ENCODE measurements at places on chromosomes 4 and X. TPM values are rescaled to one million over a fixed set of nuclear protein-coding genes. Genes with fewer than 3 reads are reported as not detected.

- DNase-seq, result no peak
These were observed 164.7 kb downstream of the DCLK2 start for GRCh38 chr4:150242820-150243458.

- no peak for DNase-seq
These were observed 22.8 kb downstream of the FBXW7 start for GRCh38 chr4:152513078-152513477.

GRCh38 chrX:128460835-128461234 lies 408.6 kb upstream of the ACTRT1 start:
- DNase-seq, result no peak

SPANXB1 gene
- not detected for total RNA-seq

GRCh38 chrX:8297766-8298165 lies 126.7 kb upstream of the VCX2 start:
- no peak for DNase-seq

- no peak for DNase-seq
These were observed 111.6 kb upstream of the WDR17 start for GRCh38 chr4:175953960-175954521.

DNA sequence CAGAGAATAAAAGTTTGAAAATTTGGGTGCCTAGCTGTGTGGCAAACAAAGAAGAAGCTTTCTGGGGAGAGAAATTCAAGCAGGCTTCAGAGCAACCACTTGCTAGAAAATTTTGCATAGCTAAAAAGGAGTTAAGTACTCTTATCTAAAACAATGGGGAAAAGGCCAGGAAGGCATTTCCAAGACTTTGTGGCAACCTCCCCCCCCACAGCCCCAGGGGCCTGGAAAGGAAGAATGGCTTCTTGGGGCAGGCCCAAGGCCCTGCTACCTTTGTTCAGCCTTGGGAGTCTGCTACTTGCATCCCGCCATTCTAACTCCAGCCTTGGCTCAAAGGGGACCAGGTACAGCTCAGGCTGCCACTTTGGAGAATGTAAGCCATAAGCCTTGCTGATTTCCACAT lies 102.2 kb downstream of the PTCHD1 start:
- no peak for DNase-seq

GRCh38 chrX:95071621-95072020 lies 1397.6 kb downstream of the FAM133A start:
- DNase-seq, result no peak

DNA sequence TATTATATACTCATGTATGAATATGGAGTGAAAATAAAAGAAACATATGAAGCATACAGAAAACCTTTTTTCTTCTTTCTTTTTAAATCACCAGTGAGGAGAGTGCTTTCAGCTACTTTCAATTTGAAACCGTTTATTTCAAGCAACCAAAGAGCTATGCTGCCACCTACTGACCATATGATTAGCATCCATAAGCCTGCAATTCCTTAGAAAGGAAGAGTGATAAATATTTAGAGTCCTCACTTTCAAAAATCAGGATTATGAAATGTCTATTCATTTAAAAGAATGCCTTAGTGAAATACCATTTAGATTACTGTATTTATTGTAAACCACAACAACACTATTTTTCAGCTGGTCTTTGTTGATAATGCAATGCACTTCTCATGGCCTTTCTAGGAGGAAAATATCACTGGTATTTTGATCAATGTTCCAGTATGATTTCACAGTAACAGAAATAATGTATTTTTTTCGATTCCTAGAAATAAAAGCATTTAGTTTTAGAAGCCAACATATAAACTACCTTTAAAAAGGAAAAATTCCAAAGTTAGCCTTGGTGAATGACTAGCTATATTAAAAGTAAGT lies 667.6 kb downstream of the PCDH18 start:
- DNase-seq, result no peak

DNA sequence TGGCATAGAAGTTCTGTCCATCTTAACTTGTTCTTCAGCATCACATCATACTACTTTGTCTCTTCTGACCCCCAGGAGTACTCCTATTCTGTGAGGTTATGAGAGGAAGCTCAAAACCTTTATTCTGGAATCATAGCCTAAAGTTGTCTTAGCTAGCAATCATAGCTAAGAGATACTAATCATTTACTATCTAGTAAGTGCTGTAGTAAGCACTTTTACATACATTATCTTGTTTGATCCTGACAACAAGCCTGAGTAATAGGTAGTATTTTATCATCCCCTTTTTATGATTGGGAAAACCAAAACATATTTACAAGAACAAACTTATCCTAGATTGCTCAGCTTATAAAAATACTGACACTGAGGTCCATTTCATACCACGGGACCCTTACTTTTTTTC lies 14.3 kb upstream of the LHFPL1 start:
- DNase-seq, result no peak

DNA sequence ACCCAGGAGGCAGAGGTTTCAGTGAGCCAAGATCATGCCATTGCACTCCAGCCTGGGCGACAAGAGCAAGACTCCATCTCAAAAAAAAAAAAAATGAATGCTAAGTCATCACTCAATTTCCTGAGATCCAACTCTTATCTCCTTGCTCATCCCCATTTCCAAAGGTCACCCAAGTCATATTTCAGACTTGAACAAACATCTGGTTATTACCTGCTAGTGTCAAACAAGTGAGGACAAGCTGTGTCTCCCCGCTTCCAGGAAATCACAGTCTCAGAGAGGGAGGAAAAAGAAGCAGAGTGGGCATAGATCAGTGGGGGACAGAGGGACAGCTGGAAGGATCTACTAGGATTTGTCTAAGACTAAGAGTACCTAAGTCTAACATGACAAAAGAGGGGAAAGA lies 147.5 kb upstream of the FUNDC1 start:
- no peak for DNase-seq

- no peak for DNase-seq
These were observed 22.8 kb downstream of the SMS start for GRCh38 chrX:21963269-21963668.

CFAP47 gene
- not detected for total RNA-seq

MRPL1 gene
- total RNA-seq, result 75.0 TPM

RNF128 gene
- total RNA-seq, result not detected

- DNase-seq, result no peak
These were observed 8.1 kb downstream of the IDS start for GRCh38 chrX:149497054-149497453.

DTHD1 gene
- 1.0 TPM for total RNA-seq

RNF175 gene
- not detected for total RNA-seq

DNA sequence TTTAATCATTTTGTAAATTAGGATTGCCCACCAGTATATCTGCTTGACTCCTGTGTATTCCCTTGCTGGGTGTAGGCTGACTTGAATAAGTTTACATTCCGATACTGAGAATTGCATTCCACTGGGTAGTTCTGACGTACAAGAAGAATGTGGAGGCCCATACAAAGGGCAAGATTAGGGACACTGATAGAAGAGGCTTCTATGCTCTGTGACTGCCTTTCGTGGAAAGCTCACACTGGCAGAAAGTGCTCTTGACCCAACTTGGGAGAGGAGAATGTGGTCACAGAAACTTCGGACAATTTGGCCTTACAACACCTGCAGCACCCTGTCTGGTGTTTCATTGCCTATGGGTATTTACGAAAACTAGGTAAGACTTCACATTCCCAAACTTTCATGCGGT lies 126.3 kb downstream of the RAPGEF2 start:
- no peak for DNase-seq

DNA sequence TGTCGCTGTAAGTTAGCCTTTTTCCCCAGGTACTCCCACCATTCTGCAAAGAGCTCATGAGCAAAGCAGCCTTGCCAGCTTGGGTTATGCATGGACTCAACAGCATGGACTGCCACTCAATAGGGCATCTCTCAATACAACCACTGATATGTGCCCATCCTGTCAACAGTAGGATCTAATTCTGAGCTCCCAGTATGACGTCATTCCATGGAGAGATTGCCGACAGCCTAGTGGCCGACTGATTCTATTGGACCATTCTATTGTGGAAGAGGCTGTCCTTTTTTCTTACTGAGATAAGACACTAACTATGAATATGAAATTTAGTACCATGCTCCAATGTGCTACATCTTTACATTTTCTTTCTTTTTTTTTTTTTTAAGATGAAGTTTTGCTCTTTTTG lies 2389.0 kb upstream of the AGA start:
- DNase-seq, result no peak

DNA sequence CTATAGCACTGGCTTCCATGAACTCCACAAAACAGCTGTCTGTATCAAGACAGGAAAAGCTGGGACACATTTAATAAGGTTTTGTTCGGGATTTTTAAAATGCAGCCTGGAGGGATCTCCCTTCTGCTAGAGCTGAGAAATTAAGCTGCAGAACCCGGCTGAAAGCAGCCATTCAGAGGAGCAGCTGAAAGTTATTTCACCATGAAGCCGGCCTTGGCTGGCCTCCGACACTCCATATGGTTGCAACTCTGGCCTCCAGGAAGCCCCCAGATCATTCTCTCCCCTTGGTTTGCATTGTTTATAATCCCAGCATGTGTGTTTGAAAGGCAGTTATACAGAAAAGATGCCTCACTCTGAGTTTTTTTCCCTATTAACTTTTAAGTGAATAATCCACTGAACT lies 239.4 kb downstream of the SPATA18 start:
- no peak for DNase-seq

KCNIP4 gene
- total RNA-seq, result not detected

CENPVL2 gene
- total RNA-seq, result not detected

HAUS7 gene
- total RNA-seq, result 68.2 TPM

DNA sequence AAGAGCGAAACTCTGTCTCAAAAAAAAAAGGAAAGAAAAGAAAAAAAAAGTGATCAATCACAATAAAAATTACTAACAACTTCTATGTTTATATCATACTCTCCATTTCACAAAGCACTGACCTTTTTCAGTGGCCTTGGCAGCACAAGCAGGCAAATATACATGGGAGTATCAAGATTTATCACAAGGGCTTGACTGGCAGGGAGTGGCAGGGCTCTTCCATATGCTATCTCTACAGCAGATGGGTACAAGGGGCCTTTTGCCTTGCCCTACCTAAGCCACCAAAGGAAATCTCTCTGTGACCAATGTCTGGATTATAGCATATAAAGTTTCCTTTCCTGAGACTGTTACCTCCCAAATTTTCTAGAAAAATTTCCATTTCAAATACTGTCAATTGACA lies 24.4 kb downstream of the TSPAN5 start:
- DNase-seq, result no peak

- no peak for DNase-seq
These were observed 6.2 kb upstream of the CSF2RA start for GRCh38 chrX:1262369-1262768.

IL2RG gene
- 397 TPM for total RNA-seq

DNA sequence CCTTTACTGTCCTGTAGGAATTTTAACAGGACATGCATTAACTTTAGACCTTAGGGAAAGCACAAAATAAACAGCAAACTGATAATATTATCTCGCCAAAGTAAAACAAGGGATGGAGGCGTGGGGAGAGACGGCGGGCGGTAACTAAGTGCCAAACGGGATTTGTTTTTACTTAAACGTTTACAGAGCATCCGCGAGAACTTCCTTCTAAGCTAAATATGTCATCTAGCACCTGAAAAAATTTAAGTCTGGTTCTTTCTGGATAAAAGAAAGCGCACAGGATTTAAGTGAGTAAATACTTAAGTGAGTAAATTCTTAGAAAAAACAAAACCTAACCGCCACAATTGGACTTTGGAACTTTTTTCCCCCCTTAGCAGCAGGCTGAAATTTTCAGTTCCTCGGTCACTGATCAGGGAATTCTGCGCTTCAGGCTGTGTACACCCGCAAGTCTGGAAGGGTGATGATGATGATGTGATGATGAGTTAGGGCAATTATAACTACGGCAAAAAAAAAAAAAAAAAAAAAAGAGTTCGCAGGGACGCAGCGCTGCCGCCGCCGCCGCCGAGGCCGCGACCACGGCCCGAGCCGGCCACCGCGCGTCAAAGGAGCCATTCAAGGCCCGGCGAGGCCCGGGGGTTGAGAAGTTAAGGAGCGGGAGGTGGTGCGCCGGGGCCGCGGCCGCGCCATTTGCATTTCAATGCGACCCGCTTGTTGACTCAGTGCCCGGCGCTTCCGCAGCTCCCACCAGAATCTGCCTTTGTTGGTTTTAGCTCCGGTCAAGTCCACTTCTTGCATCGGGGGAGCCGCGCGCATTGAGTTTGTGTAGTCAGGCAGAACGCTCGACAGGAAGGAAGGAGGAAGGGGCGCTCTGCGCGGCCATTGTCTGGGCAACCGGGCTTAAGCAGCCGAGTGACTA lies 108.8 kb downstream of the SPRY1 start:
- no peak for DNase-seq

DNA sequence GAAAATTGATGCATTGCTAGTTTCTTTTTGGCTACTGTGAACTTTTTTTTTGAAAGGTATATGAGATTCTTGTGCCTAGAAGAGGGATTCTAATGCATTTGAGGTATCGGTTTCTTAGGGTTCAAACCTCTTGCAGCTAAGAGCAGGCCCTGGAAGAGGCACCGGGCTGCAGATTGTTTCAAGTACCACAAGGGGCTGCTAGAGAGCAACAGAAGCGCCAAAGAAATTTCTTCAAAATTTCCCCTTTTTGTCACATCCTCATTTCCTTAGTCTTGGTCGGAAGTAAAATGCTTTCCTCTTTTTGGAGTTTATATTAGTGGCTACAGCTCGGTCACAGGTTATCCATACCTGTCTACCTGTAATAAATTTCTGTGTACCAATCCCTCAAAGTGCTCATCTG lies 89.8 kb downstream of the PDGFRA start:
- DNase-seq, result peak; percentile 12

DNA sequence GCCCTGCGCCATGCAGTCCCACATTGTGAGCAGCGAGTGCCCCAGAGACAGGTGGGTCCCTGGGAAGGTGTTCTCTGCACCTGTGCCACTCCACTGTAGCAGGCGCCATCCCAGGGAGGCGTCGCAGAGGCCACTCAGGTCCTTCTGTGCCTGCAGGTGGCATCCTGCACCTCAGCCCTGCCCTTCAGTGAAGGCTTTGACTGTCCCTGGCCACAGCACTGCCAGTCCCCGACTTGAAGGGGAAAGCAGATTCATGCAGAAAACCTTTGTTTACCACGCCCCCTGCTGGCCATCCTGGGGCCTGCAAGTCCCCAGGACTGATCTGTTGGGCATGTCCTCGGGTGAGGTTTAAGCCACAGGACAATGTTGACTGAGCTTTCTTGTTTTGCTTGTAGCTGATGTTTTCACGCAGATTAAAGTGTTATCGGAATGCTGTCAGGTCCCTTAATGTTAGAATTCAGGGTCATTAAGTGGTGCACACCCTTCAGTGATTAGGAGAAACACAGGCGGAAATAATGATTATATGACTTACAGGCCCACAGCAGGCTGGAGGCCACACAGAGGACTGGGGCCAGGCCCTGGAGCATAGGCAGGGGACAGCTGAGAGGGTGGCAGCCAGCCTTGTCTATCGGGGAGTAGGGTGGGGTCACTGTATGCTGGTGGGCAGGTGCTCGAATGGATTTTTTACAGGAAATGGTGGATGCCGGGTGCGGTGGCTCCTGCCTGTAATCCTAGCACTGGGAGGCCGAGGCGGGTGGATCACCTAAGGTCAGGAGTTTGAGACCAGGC lies 5.0 kb downstream of the TACC3 start:
- peak; percentile 80 for DNase-seq

CRMP1 gene
- total RNA-seq, result not detected

DNA sequence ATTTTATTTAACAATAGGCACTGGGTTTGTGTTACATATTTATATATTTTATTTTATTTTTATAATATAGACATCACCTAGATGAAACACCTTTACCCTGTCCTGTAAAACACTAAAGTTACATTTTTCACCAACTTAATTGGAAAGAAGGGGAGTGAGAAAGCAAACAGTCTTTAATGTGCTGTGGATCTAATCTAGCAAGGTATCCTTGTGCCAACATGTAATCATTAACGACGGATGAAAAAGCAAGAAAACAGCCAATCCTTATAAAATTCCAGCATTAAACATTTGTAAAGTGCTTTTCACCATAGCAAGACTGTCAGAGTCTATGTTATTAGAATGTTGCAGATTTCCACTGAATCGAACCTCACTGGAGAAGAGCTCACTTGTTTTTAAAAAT lies 92.7 kb downstream of the HHIP start:
- DNase-seq, result no peak
